ENCODE measurements at places on chromosomes 5 and 9.

DNA sequence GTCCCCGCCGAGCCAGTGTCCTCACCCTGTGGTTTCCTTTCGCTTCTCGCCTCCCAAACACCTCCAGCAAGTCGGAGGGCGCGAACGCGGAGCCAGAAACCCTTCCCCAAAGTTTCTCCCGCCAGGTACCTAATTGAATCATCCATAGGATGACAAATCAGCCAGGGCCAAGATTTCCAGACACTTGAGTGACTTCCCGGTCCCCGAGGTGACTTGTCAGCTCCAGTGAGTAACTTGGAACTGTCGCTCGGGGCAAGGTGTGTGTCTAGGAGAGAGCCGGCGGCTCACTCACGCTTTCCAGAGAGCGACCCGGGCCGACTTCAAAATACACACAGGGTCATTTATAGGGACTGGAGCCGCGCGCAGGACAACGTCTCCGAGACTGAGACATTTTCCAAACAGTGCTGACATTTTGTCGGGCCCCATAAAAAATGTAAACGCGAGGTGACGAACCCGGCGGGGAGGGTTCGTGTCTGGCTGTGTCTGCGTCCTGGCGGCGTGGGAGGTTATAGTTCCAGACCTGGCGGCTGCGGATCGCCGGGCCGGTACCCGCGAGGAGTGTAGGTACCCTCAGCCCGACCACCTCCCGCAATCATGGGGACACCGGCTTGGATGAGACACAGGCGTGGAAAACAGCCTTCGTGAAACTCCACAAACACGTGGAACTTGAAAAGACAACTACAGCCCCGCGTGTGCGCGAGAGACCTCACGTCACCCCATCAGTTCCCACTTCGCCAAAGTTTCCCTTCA, 1.4 kb downstream of the GLIS3 start:
- DNase-seq: no peak

- no peak for DNase-seq
Measured at GRCh38 chr9:92138157-92138959, 23.1 kb upstream of the SPTLC1 start.

GRCh38 chr9:90099262-90099963, 494.6 kb downstream of the GADD45G start:
- no peak for DNase-seq

DNA sequence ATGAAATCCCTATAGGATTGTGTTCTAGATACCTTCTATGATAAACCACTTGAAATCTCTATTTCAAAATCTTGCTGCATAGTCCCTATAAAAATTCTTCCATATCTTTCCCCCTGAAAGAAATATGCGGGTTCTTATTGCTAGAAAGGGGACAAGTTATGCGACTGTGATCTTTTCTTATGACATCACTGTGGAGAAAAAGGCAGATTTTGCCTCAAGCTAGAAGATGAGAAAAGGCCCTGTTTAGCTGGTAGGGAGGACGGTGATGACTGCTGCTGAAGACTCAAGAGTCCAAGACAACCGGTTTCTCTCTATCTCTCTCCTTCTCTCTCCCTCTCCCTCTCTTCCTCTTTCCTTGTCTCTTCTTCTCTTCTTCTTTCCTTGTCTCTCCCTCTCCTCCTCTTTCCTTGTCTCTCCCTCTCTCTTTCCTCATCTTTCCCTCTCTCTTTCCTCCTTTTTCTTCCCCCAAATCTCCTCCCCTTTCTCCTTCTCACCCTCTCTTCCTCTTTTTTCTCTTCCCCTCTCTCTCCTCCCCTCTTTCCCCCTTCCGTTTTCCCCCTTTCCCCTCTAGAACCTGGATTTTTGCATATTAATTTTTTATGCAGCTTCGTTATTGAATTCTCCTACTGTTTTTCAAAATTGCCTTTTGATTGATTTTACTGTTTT, 5.3 kb downstream of the OR2S2 start:
- DNase-seq: no peak

DNA sequence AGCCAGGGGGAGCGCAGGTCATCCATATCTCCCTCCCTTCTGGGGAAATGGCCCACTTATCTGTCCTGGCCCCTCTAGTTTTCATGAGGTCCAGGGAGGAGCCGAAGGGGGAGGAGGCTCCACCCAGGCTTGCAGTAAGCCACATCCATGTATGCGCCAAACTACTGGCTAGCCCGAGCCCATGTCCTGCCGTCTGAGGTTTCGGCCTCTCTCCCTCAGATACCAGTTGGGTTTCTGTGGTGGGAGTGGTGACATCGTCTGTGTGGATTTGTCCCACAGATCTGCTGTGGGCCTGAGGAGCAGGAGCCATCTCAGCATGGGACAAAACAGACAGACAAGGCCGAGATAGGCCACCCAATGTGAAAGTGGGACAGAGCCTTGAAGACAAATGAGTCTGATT, 78.3 kb upstream of the ORM1 start:
- no peak for DNase-seq

DNA sequence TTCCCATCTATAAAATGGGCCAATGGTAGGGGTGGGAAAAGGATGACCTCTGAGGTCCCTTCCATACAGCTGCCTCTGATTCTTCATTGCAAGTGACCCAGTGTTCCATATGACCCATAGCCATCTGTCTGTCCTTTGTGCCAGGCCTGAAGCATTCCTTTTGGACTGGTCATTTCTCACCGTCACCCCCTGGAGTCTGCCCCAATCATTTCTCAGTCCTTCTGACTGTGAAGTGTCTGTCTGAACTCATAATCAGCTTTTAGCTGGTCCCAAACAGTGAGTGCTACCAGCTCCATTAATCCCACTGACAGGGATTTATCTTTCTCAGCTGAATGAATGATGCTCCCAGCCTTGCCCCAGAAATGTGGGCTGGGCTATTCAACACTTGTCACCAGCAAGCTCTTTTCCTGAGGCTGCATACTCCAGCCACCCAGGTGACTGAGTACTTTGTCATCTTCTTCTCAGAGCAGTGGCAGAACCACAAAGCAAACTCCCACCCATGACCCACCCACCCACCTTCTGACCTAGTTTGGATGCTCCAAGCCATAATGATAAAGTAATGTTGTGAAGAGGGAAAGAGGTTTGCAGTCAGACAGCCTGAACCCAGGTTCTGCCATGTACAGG, 37.4 kb downstream of the KCNIP1 start:
- no peak for DNase-seq

GRCh38 chr5:14821100-14821845, 50.3 kb downstream of the ANKH start:
- no peak for DNase-seq

- no peak for DNase-seq
Measured at GRCh38 chr5:142851731-142852130, 81.6 kb downstream of the ARHGAP26 start.

DNA sequence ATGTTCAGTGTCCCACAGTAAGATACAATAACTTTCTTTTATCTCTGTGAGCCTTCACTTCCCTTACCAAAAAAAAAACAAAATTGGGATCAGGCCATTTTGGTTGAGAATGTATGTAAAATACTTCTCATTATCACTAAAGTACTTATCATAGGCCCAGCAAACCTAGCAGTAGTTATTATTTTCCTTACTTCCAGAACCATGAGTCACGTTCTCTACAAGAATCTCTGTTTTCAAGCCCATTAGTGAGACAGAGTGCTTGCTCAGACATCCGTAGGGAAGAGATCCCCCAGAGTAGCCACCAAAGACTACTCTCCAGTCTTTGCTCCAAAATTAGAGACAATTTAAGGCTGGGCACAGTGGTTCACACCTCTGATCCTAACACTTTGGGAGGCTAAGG, 103.9 kb upstream of the NR5A1 start:
- no peak for DNase-seq

DNA sequence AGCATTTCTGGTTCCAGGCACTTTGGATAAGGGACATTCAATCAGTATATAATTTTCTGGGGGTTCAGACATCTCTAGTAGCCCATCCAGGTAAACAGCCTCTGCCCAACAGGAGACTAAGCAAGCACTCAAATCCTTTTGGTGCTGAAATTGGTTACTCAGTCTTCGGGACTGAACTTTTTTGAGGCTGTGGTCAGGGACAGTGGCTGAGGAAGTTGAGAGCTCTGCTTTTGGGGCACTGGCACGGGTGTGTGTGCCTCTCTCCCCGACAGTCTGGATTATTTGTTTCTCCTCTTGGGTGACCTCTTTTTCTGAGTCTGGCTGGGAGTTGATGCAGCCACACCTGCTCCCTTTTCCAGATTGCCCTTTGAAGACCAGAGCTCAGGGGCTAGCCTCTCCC, 47.6 kb downstream of the ACER2 start:
- no peak for DNase-seq

GRCh38 chr5:69491838-69492390, 676 bp upstream of the OCLN start:
- DNase-seq: no peak

GRCh38 chr5:40734986-40735385, 20.8 kb downstream of the TTC33 start:
- peak; percentile 19 for DNase-seq

GRCh38 chr5:162824360-162824759, 613.0 kb upstream of the CCNG1 start:
- no peak for DNase-seq

GRCh38 chr5:170861917-170862766, at the start of gene RANBP17:
Gene RANBP17, plus strand, starts transcription at chr5:170862018.
- peak; percentile 33 for DNase-seq

DNA sequence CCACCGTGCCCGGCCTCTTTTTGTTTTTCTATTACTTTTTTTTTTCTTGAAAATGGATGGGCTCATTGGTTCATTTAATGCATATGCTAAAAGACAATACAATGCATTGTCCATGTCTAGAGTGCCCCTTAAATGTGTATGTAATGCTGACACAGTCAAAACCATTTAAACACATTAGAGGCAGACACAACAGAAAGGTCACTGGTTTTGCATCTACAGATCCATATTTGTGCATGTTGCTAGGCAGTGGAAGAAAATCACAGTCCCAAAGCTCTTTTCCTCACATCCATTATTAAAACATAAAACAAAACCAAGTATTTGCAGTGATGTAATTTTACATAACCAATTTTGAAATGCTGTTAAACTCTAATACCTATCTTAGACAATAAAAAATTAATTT, 389.0 kb downstream of the TAF11L14 start:
- no peak for DNase-seq

Measured in fibroblast of skin of left biceps (primary cell).